Hematopoietic multipotent progenitor cell (in vitro differentiated cells): ENCODE measurements at places on chromosomes 12 and 14. TPM values are rescaled to one million over a fixed set of nuclear protein-coding genes. Genes with fewer than 3 reads are reported as not detected.

The SDR9C7 gene
- not detected for total RNA-seq

The TAMALIN gene
- total RNA-seq: 26.7 TPM

The ARL6IP4 gene
- 83.5 TPM for total RNA-seq

The CLEC9A gene
- 8.3 TPM for total RNA-seq

The KRT77 gene
- not detected for total RNA-seq

The DNAAF2 gene
- total RNA-seq: 13.2 TPM

The APAF1 gene
- total RNA-seq: 10.2 TPM

The WIF1 gene
- total RNA-seq: not detected

The TNFAIP2 gene
- 50.6 TPM for total RNA-seq

The NYNRIN gene
- total RNA-seq: 20.2 TPM

The ADCY4 gene
- 3.8 TPM for total RNA-seq
